Nephron progenitor cell (in vitro differentiated cells): ENCODE measurements at places on chromosomes 1 and 21.
A peak's percentile ranks its signal among the peaks of the same experiment; 100 is the strongest.

DNA sequence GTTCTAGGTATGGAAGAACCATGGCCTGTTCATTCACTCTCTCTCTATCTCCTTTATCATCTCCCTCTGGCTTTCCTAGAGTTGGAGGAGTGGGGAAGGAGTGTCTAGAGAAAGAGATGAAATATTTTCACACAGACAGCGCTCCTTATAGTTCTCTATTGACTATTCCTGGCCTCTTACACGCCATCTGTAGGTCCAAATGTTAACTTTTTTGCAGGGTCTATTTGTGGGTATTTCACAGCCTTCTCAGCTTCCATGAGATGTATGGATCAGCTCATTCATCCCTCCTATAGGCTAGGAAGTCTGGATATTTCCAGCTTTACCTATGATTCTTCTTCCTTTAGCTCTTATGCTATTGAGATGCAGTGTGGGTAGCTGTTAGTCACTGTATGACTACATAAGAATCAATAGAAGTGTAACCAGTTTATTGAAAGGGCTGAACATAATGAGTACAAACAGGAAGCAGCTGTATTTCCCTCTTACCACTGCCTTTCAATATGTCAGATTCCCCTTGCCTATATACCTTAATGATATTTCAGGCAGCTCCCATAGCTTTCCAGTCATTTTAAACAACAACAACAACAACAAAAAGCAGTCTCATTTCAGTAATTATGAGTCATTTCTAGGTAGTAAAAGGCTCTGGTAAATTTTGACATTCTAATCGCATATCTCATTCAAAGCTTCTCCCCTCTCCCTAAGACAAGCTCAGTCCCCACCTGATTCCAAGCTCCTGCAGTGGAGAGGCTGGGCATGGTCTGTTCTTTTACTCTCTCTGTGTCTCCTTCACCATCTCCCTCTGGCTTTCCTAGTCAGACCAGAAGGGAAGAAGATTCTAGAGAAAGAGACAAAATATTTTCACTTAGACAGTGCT is 149.5 kb downstream of the TTLL7 start:
- no peak for DNase-seq

- DNase-seq: no peak
Observed at GRCh38 chr1:106233511-106233910, 823.0 kb upstream of the PRMT6 start.

- no peak for DNase-seq
Observed at GRCh38 chr1:95012389-95012788, 60.4 kb downstream of the ALG14 start.

- DNase-seq: no peak
Observed at GRCh38 chr1:169892176-169892926, 1.3 kb downstream of the SCYL3 start.

- DNase-seq: no peak
Observed at GRCh38 chr21:17472592-17473271, 40.1 kb upstream of the CXADR start.

DNA sequence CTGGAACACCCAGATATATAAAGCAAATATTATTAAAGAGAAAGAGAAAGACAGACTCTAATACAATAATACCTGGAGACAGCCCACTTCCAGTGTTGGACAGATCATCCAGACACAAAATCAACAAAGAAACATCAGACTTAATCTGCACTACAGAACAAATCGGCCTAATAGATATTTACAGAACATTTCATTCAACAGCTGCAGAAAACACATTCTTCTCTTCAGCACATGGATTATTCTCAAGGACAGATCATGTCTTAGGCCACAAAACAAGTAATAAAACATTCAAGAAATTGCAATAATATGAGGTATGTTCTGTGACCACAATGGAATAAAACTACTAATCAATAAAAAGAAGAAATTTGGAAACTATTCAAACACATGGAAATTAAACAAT is 398.3 kb upstream of the DUSP10 start:
- DNase-seq: no peak

GRCh38 chr1:212692774-212693644 is 6.6 kb downstream of the BATF3 start:
- DNase-seq: no peak

DNA sequence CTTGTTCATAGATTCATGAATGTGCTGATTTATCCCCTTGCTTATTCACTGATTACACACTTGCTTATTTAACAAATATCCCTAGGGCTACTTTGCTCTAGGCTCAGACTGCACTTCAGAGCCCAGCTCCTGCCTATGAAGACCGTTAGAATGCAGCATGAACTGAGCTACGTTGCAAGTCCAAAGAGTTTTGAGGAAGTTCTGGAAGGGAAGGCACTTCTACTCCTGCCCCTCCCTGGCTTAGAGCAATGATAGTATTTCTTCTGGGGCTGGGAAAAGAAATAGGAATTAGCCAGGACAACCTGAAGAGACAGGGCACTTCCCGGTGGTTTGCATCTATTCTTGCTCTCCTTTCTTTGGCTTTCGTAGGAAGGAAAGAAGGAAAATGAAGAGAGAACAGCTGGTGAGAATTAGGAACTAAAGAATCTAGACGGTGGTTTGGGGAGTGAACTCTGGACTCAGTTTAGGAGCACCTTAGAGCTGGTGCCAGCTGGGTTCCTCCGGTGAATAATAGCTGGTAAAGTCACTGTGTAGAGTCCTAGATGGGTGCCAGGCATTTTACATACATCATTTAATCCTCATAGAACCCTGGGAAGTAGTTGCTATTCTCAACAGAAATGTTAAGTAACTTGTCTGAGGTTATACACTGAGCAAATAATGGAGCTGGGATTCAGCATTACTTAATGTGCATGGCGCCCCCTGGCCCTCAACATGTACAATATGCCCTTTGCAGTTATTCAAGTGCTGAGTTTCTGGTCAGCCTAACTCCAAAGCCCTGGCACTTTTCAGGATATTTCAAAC is 65.9 kb downstream of the NDUFS5 start:
- peak; percentile 54 for DNase-seq

DNA sequence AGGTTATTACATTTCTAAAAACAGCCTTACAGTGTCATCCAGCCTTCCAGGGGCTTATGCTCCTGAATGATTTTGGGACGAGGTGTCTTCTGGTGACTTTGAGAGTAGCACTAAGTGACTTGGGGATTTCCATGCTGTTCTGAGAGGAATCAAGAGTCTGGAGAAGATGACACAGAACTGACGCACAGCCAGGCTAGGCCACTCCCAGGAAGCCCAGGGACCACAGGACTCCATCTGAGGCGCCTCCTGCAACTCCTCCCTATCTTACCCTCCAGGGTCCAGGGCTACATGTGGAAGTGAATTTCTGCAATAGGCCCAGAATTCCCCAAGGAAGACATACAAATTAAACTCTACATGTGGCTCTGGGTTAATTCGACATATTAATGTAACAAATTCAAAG is 92.5 kb downstream of the SLC25A24 start:
- no peak for DNase-seq

GRCh38 chr1:15148475-15148874 is 5.1 kb upstream of the TMEM51 start:
- DNase-seq: no peak
